NCI-H2081 treated with DMSO at 0.1 percent for 48 hours (cell line): ENCODE measurements at places on chromosomes 16 and 17.

DNA sequence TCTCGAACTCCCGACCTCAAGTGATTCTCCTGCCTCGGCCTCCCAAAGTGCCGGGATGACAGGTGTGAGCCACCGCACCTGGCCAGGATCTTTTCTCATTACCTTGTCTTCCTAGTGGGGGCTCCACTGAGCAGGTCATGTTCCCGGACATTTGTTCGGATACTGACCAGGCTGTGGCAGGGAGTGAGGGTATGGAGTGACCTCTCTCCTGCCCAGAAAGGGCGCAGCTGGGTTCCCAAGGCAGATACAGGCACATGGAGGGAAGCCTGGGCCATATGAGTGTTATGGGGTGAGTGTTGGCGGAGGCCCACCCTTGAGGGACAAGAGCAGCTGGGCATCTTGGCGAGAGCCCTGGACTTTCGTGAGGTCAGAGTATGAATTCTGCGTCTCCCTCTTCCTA is 5.5 kb downstream of the SERPINF1 start:
- no peak for DNase-seq

GRCh38 chr17:13244513-13244912 is 226.7 kb upstream of the ELAC2 start:
- no peak for DNase-seq

- no peak for DNase-seq
Observed at GRCh38 chr17:33940769-33941370, 314.2 kb upstream of the CCL2 start.

GRCh38 chr16:49081554-49081953 is 200.1 kb downstream of the CBLN1 start:
- DNase-seq = no peak

- no peak for DNase-seq
Observed at GRCh38 chr16:81185416-81185815, 53.1 kb upstream of the BCO1 start.

DNA sequence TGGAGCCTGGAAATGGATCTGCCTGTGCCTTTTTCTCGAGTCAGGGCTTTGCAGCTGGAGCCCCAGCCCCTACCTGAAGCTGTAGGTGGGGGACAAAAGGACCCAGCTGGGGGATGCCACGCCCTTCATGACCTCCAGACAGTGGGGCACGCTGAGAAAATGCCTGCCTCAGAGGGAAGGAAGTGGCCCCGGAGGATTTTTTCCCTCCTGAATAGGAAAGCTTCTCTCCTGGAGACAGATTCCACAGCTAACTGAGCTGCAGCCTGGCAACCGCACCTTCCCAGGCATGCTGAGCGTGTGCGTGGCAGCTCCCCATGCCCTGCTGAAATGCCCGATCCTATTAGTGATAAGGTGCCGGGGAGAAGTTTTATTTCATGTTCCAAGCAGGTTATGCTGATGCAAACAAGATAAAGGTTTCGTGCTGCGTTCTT is 58.0 kb downstream of the AIPL1 start:
- no peak for DNase-seq

DNA sequence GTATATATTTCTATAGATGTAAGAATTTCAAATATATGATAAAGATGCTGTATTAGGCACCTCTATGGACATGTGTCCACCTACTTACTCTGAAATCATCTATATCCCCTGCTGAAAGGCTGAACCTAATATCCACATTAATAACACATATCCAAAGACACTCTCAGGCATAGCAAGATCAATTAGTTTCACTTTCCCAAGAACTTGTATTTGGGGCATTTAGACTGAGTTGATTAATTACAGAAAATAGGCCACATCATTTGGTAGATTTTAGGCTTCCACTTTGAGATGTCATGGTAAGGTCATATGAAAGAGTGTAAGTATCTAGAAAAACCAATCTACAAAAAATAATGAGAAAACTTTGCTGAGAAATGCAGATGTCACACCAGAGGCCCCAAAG is 45.1 kb downstream of the BRIP1 start:
- DNase-seq = no peak

GRCh38 chr17:43803758-43804157 is 23.5 kb downstream of the CFAP97D1 start:
- no peak for DNase-seq

DNA sequence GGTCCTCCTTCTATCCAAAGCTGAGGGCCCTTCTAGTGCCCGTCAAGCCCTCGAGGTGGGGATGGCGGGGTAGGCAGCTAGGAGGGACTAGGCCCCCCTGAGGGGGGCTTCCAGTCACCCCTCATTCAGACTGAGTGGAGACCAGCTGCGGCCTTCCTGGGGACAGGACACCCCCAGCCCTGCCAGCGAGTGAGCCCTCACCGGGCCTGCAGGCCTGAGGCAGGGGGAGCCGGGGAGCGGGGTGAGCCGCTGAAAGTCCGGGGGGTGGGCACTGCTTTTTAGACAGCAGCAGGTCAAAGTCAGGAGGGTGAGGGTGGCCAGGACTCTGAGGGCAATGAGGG is 8.7 kb upstream of the KREMEN2 start:
- no peak for DNase-seq

DNA sequence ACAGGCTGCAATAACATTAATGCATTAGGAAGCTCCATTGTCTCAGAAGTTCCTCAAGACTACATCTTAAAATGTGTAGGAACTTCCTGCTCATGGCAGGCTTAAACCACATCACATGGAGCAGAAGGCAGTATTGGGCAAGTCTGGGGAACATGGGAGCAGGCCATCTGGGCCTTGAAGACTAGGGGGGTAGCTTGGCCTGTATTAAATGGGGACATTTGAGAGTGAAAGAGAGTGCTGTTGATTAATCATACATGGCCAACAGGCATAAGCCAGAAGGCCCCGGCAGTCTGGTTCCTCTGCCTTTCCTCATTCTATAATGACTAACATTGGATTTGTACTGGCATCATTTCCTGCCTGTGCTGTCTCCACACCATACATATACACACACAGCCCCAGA is 25.2 kb upstream of the SLC5A11 start:
- no peak for DNase-seq

DNA sequence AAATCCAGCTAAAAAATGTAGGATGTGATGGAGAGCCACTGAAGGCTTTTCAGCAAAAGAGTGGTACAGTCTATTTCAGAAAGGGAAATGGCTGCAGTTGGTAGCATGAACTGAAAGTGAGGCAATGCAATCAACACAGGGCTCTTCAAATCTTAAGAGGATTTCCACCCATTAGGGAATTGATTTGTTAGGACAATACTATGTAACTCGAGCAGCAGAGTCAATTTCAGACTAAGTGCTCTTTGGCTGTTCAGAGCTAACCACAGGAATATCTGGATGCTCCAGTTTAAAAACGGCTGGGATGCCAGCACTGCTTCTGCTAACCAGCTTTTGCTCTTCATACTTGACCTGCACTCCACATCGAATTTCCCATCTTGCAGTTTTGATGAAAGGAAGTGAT is 24.6 kb downstream of the CACNG1 start:
- DNase-seq = no peak

DNA sequence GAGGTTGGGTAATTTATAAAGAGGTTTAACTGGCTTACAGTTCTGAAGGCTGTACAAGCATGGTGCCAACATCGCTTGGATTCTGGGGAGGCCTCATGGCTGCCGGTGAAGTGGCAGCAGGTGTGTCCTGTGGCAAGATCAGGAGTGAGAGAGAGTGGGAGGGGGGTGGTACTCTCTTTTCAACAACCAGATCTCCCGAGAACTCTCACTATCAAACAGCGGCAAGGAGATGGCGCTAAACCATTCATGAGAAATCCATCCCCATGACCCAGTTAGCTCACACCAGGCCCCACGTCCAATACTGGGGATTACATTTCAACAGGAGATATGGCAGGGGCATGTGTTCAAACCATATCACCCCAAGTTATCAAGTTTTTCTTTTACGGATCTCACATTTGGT is 44.0 kb upstream of the CBX4 start:
- no peak for DNase-seq

DNA sequence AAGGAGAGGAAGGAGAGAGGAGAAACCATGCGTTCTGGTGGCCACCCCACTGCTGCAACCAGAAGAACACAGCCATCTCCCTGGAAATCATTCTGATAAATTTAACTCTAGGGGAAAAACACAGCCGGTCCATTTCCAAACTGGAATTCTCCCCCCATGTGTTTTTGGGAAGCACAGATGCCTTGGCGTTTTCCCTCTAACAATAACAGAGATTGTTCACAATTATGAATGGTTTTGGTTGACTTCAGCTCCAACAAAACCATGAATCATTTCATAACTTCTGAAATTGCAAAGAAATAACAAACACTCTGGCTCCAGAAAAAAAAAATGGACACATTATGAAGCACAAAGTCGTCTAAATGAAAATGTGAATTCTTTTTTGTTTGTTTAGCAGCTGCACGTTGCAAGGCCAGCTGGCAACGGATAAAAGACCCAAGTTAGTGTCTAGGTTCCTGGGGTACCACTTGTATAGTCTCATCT is 46.2 kb downstream of the GNAO1 start:
- DNase-seq = no peak

DNA sequence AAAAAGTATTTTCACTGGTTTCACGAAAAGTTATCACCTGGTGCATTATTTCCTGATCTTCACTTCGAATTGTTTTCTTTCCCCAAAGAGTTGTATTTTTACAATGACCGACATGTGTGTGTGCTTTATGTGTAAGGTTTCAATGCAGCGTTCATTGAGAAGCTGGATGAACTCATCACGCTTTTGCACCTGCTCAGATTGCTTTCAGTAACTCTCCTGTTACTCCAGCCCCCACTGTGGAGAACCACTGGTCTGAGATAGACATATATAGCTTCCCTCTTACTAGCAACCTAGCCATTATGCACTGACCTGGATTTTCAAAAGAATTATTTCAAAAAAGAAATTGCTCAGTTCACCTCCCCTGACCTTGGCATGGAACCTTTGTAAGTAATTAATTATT is 178.3 kb upstream of the CHMP6 start:
- no peak for DNase-seq

DNA sequence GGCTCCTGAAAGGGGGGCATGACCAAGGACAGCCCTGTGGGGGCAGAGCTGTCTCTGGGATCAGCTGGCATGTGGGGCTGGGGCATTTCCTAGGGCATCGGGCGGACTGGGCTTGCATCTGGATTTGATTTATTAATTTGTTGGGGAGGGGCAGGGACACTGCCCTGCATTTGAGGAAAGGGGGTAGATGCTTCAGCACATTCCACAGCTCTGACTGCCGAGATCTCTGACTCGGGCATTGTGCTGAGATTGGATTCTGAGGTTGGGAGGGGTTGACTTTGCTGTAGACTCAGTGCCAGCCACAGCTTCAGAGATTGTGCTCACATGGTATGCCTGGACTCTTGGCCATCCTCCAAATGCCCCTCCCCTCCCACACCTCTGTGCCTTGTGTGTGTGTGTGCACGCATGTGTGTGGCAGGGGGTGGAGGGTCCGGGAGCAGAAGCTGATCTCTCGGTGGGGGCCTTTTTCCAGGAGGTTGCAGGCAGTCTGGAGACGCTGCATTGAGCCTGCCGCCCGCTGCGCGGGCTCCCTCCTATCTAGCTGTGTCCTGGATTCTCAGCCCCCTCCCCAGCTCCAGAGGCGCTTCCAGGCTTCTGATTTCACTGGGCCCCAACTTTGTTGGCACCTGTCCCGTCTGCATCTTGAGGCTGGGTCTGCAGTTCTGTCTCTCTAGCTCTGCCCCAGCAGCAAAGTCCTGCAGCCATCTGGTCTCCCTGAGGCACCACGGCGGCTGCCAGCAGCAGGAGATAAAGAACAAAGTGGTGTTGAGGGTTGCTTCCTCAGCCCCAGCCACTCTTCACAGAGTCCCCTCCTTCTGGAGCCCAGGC is 14.9 kb downstream of the IGFBP4 start:
- no peak for DNase-seq
